ENCODE measurements at places on chromosomes 12 and 14. TPM values are rescaled to one million over a fixed set of nuclear protein-coding genes. Genes with fewer than 3 reads are reported as not detected.

The PLBD1 gene
- 106 TPM for total RNA-seq

The IFNG-AS1 gene
- not detected for total RNA-seq

The HCAR1 gene
- 1.6 TPM for total RNA-seq

The CSRP2 gene
- total RNA-seq, result 23.3 TPM

The GPX2 gene
- not detected for total RNA-seq

The RIMKLB gene
- 30.5 TPM for total RNA-seq

The LBHD2 gene
- not detected for total RNA-seq

The RFX4 gene
- not detected for total RNA-seq

The SIX4 gene
- 2.9 TPM for total RNA-seq

The RNASE3 gene
- not detected for total RNA-seq

The NRL gene
- total RNA-seq, result 2.0 TPM

The DBX2 gene
- 0.12 TPM for total RNA-seq

The TMEM263 gene
- 26.5 TPM for total RNA-seq

The PLD4 gene
- total RNA-seq, result 1.2 TPM

The EXOC5 gene
- 70.2 TPM for total RNA-seq

The DYRK4 gene
- 41.4 TPM for total RNA-seq

The RAB21 gene
- 67.1 TPM for total RNA-seq

The EFS gene
- 11.5 TPM for total RNA-seq

The CLMN gene
- 26.8 TPM for total RNA-seq

The AQP2 gene
- total RNA-seq, result not detected

The ABCD4 gene
- total RNA-seq, result 53.3 TPM

The ZFHX2 gene
- total RNA-seq, result 5.1 TPM

The MANSC1 gene
- total RNA-seq, result 23.7 TPM
